ENCODE measurements at places on chromosomes 12 and 14. TPM values are rescaled to one million over a fixed set of nuclear protein-coding genes. Genes with fewer than 3 reads are reported as not detected.

CMA1 gene
- not detected for total RNA-seq

MPHOSPH9 gene
- 27.8 TPM for total RNA-seq

ACSS3 gene
- under 0.01 TPM for total RNA-seq

PAX9 gene
- not detected for total RNA-seq

ADIPOR2 gene
- total RNA-seq = 29.0 TPM

GPD1 gene
- not detected for total RNA-seq

CLMN gene
- total RNA-seq = 0.65 TPM

CFAP73 gene
- not detected for total RNA-seq

CYP46A1 gene
- total RNA-seq = under 0.01 TPM

FGF23 gene
- total RNA-seq = not detected

GLIPR1L1 gene
- total RNA-seq = not detected

CPNE6 gene
- total RNA-seq = not detected

ALG10 gene
- 14.7 TPM for total RNA-seq

SYT10 gene
- not detected for total RNA-seq

RD3L gene
- total RNA-seq = not detected

PLA2G1B gene
- not detected for total RNA-seq

LBHD2 gene
- total RNA-seq = not detected

MYRFL gene
- total RNA-seq = under 0.01 TPM

NINJ2 gene
- 0.79 TPM for total RNA-seq

HCAR3 gene
- not detected for total RNA-seq

GUCY2C gene
- total RNA-seq = not detected

PZP gene
- 0.22 TPM for total RNA-seq

ERH gene
- total RNA-seq = 222 TPM

TSPAN8 gene
- not detected for total RNA-seq

FGD4 gene
- total RNA-seq = 9.2 TPM

MFAP5 gene
- total RNA-seq = not detected

TOMM20L gene
- total RNA-seq = not detected

TMPRSS12 gene
- not detected for total RNA-seq

CIROP gene
- total RNA-seq = not detected

TAS2R9 gene
- not detected for total RNA-seq

ANKRD33 gene
- not detected for total RNA-seq

DDN gene
- total RNA-seq = not detected

MYH7 gene
- total RNA-seq = not detected

All from lung microvascular endothelial cell (primary cell).